Eye (tissue), 1 donor: ENCODE measurements at places on chromosomes 5 and 9.
A peak's percentile ranks its signal among the peaks of the same experiment; 100 is the strongest.

DNA sequence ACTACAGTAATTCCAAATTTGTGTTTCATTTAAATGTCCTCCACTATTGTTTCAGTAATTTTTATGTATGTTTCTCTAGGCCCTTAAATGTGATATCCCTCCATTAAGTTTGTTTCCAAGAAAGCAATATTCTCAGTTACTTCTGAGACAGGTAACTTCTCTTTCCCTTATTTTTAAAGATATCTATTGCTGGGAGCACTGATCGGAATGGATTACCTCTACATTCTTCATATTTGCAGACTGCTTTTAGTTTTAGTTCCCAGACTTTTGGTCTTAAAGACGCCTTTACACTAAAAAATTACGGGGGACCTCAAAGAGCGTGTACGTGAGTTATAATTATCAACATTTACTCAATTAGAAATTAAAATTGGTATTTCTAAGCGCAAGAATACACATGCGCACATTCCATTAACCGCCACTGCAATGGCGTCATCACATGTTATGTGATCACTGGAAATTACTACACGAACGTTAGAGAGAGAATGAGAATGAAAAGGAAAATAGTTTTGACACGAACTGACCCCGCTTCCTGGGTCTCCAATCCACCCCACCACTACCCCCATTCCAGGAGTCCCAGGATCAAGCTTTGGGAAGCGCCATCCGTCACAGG lies 519 bp upstream of the RAD50 start:
- DNase-seq: peak; percentile 51

DNA sequence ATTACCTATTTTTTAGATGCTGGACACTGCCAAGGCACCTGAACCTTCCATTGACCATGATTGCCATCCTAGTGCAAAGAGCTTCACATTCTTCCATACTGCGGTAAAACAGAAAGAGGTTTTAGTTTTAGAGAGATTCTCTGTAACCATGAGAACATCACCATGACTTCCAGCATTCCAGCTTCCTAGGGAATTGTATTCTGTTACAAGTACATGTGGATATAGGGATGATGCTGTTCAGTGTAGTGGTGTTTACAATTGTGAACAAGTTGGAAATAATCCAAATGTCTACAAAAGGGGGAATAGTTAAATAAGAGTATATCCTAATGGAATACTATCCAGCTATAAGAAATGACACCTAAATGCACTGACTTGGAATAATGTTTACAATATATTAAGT lies 22.4 kb downstream of the NIPSNAP3B start:
- DNase-seq: no peak

- DNase-seq: no peak
Measured at GRCh38 chr9:18007621-18008020, 428.8 kb downstream of the SH3GL2 start.

- no peak for DNase-seq
Measured at GRCh38 chr5:4374866-4375265, 765.3 kb upstream of the ADAMTS16 start.

DNA sequence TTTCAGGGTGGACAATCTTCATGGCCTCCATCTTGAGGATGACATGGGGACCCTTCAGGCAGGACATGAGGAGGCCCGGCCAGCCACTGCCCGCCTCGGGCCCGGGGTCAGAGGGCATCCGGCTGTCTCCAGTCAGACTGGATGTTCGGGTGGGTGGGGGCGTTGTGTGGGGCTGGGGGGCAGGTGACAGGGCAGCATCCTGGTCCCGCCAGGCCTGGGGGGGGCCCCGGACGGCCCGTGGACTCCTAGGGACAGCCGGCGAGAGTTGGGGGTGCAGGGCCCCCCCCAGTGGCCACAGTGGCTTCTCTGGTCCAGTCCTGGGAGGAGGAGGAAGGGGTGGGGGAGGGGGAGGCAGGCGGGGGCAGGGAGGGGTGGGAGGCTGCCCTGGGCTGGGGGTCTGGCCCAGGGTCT lies 940 bp downstream of the RNF208 start:
- no peak for DNase-seq

- DNase-seq: peak; percentile 24
Measured at GRCh38 chr5:171858303-171858702, 72.7 kb downstream of the SMIM23 start.

- no peak for DNase-seq
Measured at GRCh38 chr5:54388811-54389210, 66.7 kb upstream of the HSPB3 start.

DNA sequence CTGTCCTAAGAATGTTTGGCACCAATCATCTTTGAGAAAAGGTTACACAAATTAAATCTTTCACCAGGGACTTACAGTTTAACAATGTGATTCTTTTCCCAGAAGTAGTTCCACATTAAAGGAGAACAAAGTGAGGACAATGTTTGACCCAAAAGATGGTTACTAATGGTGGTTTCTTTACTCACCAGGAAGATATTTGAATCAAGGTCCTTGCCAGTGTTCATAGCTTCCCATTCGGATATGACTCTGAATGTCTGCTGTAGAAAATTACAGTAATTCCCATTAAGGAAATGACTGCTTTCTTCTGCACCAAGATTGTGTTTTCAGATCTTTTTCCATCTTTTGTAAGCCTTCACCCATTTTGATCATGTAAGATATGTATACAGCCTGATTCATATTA lies 114.6 kb upstream of the ADAMTSL1 start:
- DNase-seq: no peak

GRCh38 chr9:120441426-120442307 lies 138.3 kb downstream of the CDK5RAP2 start:
- DNase-seq: no peak

DNA sequence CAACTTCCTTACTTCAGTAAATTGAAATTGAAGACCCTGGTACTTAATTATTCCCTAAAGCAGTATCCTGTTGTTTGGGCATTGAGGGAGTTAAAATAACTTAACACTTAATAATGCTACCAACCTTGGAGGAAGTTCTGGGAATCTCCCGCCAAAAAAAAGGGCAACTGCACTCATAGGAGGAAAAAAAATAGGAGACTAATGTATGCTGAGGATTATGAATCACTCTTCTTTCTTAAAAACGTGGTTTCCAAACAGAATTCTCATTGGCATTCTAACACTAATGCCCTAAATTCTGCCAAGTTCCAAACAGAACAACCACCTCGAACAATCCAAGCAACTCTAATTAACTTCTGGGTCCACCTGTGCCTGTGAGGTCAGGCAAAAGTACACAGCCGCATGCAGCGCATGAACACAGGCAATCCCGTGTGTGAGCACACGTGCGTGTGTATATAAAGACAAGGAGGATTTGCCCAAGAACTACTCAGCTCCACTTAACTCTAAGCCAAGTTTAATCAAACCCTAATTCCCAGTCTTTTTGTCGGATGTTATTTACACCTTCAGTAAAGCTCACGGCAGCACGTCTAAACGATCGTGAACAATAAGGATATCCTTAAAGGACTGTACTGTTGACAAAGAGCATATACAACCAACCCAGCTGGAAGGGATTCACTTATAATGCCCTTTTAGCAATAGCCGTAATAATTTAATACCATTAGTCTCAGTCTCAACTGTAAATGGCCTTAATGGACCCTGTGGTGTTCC lies 78.4 kb downstream of the EBF1 start:
- peak; percentile 54 for DNase-seq

DNA sequence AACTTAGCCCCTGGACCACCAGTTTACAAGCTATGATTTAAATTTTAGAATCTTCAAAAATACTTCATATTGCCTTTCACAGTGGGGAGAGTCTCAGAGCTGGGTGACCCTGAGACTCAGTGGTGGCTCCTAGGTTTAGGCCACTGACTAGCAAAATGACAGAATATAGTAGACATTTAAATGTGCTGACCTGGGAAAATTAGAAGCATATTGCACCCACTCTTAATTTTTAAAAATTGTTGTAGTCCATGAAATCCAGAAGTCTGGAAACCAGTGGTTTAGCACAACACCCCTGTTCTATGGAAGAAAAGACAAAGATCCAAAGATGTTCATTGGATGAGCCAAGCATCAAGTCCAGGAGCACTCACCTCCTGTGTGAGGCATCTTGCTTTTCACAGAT lies 75.0 kb upstream of the PAPPA start:
- no peak for DNase-seq

GRCh38 chr5:149834246-149834855 lies 104.2 kb downstream of the PPARGC1B start:
- DNase-seq: peak; percentile 94

- peak; percentile 92 for DNase-seq
Measured at GRCh38 chr5:134224888-134225779, 739 bp downstream of the PPP2CA start.

DNA sequence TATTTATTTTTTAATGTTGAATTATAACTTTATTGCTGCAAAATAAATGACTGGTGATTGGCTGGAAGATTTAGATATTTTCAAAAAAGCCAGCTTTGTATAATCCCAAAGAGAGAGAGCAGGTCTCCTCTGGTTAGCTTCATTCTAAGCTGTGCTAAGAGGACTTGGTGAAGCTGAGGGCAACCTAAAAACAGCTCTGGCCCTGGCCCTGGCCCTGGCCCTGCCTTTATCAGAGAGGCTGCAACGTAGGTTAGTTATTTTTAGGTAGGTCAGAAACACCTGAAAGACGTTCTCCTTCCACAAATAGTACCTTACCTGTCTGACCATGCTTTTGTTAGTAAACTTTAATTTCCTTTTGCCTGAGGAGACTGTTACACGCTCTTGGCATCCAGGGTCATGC lies 58.7 kb downstream of the KLF9 start:
- no peak for DNase-seq
